Effector memory CD4-positive, alpha-beta T cell (primary cell): ENCODE measurements at places on chromosomes 3 and 15.
A peak's percentile ranks its signal among the peaks of the same experiment; 100 is the strongest.

DNA sequence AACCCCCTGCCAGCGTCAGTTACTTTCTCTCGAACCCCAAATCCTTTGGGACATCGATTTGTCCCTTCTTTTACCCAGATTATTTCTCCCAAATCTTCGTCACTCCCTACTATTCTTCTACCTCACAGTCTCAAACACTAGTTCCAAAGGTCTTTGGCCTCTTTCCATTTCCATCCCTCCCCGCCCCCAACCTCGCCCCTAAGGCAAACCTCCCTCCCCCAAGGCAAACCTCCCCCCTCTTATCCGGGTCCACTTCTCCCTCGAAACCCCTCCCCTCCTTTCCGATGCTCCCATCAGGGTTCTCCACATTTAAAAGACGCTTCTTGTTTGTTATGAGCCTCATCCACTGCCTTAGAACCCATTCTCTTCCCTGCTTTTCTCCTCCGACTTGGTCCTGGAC is 583 bp downstream of the EAF1 start:
- no peak for DNase-seq

- no peak for DNase-seq
These were observed 52.4 kb downstream of the PSMD6 start for GRCh38 chr3:63970631-63971475.

- no peak for DNase-seq
These were observed 77.2 kb upstream of the WDR72 start for GRCh38 chr15:53836618-53837017.

DNA sequence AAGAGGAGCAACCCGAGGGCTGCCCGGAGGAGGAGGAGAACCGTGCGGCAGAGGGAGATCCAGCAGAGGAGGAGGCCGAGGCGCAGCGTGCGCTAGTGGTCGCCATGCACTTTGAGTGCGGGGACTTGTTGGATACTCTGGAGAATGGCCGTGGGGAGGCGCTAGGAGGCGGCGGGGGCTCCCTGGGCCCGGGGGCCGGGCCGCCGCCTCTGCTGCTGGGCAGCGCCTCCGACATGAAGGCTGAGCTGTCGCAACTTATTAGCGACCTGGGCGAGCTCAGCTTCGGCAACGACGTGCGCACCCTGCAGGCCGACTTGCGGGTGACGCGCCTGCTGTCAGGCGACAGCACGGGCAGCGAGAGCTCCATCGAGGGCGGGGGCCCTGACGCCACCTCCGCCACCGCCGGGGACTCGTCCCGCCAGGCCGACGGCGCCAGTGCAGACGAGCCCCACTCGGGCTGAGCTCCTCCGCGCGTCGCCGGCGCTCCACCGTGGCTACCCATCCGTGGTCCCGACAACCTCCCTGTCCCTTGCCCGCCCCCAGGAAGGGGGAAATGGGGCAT is 2.0 kb downstream of the FAM43A start:
- peak; percentile 64 for DNase-seq

DNA sequence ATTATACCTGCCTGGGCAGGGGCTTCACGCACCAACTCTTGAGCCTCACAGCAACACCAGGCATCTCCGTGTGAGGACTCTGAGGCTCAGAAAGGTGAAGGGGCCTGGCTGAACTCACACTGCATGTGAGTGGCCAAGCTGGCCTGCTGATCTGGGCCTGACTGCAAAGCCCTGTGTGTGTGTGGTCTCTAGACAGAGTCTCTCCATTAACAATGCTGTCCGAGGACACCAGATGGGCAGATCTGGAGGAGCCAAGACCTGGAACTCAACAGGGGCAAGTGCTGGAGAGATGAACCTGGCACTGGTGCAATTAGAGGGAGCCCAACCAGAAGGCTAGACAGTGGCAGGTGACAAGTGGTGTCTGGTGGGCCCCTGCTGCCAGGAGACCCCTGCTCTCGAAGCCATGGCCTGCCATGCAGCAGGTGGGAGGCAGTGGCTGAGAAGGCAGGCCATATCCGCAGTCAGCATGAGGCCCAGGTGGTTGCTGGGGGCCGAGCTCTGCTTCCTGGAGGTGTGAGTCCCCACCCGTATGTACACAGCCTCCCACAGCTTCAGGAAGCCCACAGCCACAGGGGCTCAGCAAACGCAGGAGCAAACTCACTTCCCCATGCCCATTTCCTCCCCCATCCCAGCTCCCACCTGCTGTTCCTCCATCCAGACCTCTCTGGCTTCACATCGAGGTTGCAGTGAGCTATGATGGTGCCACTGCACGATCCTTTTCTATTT is 39.0 kb downstream of the CYP11A1 start:
- no peak for DNase-seq
